ENCODE measurements at places on chromosomes 5 and 9.

DNA sequence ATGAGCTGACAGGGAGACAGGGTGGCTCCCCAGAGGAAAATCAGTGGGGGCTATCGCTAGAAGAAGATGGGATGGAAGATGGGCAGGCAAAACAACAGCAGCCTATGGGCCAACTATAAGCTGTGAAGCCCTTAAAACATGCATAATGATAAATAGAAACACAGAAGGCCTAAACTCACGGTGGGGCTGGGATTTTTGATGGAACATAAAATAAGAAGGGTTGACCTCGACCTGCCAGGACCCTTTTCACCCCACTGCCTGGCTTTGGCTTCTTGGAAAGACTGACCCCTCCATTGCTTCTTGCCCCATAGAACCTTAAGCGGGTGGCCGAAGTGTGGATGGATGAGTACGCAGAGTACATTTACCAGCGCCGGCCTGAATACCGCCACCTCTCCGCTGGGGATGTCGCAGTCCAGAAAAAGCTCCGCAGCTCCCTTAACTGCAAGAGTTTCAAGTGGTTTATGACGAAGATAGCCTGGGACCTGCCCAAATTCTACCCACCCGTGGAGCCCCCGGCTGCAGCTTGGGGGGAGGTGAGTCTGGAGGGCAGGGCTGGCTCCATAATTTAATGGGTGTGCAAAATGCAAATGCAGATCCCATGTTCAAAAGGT is 36.5 kb upstream of the SAP30L start:
- DNase-seq = no peak

DNA sequence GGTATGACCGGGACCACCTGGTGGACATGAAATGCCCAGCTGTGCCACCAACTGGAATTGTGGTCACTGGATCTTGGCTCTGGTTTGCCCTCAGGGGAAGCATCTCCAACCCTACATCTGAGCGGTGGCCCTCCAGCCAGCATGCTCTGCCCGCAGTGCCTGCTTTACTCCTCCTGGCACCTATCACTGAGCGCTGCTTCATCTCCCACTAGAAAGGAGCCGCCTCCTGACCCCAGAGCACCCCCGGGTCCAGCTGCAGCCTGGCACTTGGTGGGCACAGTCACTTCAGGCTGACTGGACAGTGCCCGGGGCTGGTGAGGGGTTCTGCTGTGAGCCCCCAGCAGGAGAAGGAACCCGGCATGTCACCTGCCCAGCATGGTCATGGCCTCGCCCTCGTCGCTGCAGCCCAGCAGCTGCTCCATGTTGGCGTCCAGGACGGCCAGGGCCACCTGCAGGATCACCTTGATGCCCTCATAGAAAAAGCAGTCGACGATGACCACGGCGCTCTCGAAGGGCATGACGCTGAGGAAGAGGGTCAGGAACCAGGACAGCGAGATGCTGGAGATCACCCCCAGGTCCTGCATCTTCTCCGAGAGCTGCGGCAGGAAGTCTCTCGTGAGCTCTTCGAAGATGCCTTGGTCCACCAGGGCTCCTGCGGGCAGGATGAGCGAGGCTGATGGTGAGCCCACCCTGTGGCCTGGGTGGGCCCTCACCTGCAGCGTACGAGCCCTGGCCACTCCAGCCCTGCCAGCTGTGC is 16.1 kb upstream of the MRNIP start:
- no peak for DNase-seq

- DNase-seq = no peak
Observed at GRCh38 chr9:89252651-89253267, 58.2 kb upstream of the CKS2 start.

DNA sequence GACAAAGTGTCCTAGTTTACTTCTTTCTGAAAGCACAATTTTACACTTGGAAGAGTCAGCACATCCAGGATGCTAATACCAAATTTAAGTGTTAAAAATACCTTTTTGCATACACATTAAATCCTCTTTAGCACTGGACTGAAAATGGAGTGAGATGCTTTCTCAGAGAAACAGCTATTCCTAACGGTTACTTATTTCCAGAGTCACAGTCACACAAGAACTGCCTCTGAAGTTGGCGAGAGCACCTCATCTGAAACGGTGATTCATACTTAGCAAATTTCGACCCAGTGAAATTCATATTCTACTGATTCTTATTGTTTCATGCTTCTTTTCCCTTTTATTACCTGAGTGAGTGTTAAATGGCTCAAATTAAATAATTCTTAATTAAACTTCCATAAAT is 12.2 kb downstream of the CDH18 start:
- DNase-seq = no peak

GRCh38 chr5:76622076-76622475 is 1.1 kb downstream of the F2RL2 start:
- no peak for DNase-seq

- no peak for DNase-seq
Observed at GRCh38 chr9:1535051-1535450, 480.1 kb upstream of the SMARCA2 start.

DNA sequence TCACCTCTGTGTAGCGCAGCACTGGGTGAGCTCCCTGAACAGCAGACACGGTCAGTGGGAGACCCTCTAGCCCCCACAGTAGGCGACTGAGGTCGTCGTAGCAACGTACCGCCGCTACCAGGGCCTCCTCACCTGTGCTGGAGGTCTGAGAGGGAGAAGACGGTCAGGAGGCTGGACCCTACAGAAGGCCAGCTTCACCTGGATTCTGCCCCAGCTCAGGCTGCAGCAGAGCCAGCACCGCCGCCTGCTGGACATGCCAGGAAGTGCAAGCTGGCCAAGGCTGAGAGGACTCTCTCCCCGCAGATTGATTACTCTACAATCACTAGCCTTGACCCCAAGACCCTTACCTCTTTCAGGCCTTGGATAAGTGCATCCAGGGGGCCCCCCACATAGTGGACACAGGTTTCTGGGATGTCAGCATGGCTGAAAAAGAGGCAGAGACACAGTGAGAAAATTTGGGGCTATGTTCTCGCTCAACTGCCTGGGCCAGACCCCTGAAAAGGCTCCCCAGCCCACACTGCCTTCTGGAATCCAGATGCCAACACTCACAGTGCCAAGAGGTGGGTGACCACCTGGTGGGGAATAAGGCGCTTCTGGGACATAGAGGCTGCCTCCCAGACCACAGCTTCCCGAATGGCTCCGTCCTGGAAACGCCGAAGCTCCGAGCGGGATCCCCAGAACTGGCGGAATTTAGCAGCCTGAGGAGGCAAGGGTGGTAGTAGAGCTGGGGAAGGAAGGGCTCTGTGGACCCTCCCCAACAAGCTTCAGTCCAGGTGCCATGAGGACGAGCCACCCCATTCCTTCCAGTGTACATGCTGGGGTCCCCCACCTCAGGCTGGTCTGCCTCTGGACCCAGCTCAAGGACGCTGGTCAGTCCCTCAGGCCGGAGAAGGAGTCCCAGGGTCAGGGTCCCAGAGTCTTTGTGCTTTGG is 6.9 kb downstream of the NOL6 start:
- peak; percentile 11 for DNase-seq

GRCh38 chr5:6435356-6435755 is 13.3 kb upstream of the UBE2QL1 start:
- no peak for DNase-seq

GRCh38 chr5:19619571-19619970 is 368.4 kb downstream of the CDH18 start:
- no peak for DNase-seq

GRCh38 chr5:103808464-103809106 is 246.0 kb upstream of the NUDT12 start:
- no peak for DNase-seq

- DNase-seq = no peak
Observed at GRCh38 chr9:83167126-83167525, 104.2 kb upstream of the RASEF start.

DNA sequence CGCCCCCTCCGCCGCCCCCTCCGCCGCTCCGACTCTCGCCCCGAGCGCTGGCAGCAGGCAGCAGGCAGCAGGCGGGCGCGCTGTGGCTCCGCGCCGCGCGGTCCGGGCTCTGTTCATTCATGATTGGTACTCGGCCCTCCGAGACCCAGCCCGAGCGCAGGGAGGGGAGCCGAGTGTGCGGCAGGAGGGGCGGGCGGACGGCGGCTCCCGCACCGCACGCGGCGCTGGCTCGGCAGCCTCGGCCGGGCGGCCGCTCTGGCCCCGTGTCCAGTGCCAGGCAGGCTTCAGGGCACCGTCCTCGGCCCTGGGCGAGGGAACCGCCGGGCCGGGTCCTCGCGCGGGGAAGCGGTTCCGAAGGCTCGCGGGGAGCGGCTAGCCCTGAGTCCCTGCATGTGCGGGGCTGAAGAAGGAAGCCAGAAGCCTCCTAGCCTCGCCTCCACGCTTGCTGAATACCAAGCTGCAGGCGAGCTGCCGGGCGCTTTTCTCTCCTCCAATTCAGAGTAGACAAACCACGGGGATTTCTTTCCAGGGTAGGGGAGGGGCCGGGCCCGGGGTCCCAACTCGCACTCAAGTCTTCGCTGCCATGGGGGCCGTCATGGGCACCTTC is at the start of gene KCNIP1:
KCNIP1 (plus strand) TSS at position 31 of the 607 bp plus-strand sequence.
- DNase-seq = no peak

- DNase-seq = no peak
Observed at GRCh38 chr9:87708986-87709728, 16.8 kb upstream of the CTSL start.

GRCh38 chr9:113223963-113224362 is 2.6 kb downstream of the SLC31A1 start:
- DNase-seq = no peak

DNA sequence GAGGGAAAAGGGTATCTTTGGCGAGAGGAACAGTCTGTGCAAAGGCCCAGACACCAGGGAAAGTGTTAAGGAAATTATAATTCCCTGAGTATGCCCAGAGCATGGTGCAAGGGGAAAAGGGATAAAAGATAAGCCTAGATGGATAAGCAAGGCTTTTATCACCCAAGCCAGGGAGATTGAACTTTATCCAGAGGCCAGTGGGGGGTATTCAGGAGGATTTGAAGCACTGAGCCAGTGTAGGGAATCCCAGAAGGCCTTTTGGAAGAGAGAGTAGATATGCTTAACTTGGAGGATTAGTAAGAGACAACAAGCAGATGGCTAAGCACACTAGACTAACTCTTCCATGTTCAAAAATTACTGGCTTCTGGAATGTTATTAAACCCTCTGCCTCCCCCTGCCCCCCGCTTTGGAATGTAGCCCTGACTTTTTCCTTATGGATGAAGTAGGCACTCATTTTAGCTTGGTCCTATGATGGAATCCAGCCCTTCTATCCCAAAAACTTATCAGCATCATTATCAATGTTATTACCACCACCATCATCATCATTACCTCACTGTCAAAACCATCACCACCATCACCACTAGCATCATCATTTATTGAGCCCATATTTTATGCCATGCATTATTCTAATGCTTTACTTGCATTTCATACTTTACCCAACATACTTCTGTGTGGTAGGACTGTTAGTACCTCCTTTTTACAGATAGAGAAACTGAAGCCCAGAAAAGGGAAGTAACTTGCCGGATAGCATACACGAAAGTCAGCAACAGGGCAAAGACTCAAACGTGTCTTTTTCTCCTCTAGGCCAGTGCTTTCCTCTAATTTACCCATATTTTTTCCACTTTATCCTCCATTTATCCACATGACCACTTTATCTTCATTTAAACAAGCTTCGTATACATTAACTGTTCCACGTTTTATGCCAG is 237.0 kb downstream of the PAPPA start:
- DNase-seq = no peak

DNA sequence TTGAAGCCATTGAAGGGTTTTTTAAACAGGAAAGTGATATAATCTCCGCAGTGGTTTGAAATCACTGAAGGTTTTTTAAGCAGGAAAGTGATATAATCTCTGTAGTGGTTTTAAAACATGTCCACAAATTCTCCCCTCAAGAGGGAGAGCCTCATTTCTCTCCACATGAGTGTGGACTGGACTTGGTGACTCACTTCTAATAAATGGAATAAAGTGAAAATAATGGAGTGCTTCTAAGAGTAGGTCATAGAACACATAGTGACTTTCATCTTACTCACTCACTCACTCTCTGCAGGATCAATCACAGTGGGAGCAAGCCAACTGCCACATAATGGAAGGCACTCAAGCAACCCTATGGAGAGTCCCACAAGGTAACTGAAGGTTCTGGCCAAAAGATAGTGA is 12.0 kb downstream of the CTNNAL1 start:
- DNase-seq = no peak

- no peak for DNase-seq
Observed at GRCh38 chr5:31452314-31452713, 79.6 kb downstream of the DROSHA start.

DNA sequence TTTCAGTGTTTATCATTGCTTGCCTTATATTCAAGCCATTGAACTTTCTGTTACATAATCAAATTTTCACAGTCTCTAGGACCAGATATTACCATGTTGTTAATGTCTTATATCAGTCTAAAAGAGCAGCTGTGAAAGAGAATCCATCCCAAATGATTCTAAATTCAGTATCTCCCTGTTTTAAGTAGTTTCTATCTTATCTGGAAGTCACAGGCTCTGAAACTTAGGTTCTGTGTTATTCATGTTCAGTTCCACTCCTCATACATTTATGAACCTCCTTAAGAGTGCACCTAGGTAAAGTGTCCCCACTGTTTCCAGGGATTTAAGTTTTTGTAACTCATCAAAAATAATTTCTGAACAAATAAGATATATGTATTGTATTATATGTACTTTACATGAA is 9.7 kb downstream of the LYRM7 start:
- DNase-seq = no peak

DNA sequence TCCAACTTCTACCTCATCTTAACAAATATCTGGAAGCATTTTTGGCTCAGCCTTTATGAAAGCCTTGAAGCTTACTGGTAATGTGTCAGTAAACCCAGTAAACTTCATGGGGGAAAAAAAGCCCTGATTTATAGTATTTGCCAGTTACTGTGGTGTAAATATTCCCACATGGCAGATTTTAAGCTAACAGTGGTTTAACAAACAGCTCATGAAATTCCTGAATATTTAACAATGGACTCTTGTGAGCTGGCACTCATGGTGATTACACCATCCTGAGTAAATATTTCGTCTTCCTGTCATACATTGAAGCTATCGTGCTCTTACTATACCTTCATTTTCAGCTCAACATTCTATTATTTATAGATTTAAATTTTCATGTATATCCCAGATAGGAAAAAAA is 57.0 kb upstream of the ACOT12 start:
- DNase-seq = no peak

GRCh38 chr9:126151686-126152134 is 174.9 kb upstream of the MVB12B start:
- DNase-seq = no peak

GRCh38 chr9:3028535-3028934 is 184.6 kb upstream of the PUM3 start:
- no peak for DNase-seq

- no peak for DNase-seq
Observed at GRCh38 chr5:83641946-83642345, 78.7 kb downstream of the HAPLN1 start.

GRCh38 chr9:60545346-60545877 is 368.8 kb upstream of the SPATA31A5 start:
- DNase-seq = no peak

GRCh38 chr5:127428276-127428675 is 89.2 kb upstream of the PRRC1 start:
- DNase-seq = no peak
